ENCODE measurements at places on chromosomes 4 and X. TPM values are rescaled to one million over a fixed set of nuclear protein-coding genes. Genes with fewer than 3 reads are reported as not detected.

The NPY2R gene
- total RNA-seq = not detected

- DNase-seq = peak; percentile 39
Observed at GRCh38 chrX:42085836-42086235, 162.5 kb upstream of the CASK start.

The S100G gene
- not detected for total RNA-seq

GRCh38 chr4:2339458-2340271 lies 77.8 kb upstream of the MXD4 start:
- no peak for DNase-seq

DNA sequence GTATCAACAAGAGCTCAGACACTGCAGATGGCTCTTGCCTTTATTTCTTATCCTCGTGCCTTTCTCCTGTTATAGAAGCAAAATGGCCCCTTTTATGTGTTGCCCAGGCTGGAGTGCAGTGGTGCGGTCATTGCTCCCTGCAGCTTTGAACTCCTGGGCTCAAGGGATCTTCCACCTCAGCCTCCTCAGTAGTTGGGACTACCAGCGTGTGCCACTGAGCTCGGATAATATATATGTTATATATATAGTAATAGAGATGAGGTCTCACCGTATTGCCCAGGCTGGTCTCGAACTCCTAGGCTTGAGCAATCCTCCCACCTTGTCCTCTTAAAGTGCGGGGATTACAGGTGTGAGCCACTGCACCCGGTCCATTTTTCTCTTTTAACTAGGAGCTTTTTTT lies 79.7 kb downstream of the TMEM131L start:
- no peak for DNase-seq

DNA sequence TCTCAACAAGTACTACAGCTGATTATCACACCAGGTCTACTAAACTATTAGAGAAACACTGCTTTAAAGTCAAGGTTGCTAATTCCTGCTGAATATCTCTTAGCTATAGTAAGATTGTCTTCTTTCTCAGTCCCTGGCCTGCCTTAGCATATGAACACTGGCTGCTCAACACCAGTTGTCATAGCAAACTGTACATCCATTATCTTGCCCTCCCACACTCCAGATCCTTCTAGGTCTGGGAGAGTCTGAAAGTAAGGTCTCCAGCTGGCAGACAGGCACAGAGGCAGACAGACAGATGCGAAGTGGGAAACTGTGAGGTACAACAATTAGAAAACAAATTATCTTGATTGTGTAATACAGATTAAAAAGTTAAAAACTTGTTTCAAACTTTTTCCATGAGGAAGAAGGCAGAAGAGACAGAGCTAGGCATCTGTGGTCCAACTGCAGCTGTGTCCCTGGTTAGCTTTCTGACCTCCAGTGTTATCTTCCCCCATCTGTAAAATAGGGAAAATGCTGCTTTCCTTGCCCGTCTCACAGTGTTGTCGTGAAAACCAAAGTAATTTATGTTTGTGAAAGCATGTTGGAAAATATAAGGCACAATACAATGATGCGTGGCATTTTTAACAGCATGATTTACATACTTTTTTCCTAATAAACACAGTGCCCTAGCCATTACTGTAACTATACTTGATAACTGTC lies 133.8 kb downstream of the KLHL13 start:
- no peak for DNase-seq

DNA sequence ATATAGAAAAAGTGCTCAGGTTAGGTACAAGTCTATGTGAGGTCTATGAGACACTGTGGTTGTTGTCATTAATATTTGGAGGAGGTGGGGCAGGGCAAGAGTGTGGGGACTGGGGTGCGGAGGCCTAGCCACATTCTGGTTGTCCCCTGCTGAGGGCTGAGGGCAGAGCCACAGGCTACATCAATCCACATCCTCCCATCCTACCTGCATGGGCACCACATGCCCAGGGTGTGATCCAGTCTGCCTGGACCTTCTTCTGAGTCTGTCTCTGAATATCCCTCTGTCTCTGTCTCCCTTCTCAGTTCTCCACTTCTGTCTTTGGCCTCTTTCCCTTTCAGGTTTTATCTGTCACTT lies 1.2 kb upstream of the GATA1 start:
- DNase-seq = no peak

DNA sequence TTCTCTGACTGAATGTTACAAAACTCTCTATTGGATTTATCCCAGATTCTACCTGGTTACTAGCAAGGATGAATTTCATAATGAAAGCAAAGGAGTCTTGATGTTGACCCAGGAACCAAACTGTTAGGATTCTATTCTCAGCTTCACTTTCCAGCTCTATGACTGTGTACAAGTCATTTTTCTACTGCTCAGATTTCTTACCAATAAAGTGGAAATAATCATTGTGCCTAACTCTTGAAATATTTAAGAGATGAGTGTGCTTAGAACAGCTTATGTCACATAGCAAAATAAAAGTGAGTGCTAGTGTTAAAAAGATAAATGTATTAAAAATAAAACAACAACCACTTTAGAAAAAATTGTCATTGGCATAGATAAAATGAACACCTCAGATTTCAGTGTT lies 45.6 kb downstream of the EPHA5 start:
- peak; percentile 54 for DNase-seq

DNA sequence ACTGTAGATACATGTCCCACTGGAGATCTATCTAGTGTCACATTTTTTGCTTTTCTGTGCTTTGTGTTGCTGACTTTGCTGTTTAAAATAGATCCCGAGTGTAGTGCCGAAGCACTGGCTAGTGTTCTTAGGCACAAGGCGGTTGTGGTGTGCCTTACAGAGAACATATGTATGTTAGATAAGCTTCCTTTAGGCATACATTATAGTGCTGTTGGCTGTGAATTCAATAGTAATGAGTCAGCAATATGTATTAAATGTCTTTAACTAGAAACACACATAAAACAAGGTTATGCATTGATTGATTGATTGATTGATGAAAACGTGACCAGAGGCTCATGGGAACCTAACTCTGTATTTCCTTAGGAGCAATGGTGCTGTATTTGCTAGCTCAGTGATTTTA lies 56.2 kb downstream of the COX7B2 start:
- no peak for DNase-seq

- DNase-seq = peak; percentile 93
Observed at GRCh38 chr4:67700738-67701516, at the start of gene UBA6. UBA6 (minus strand) TSS chr4:67701155; CDS start chr4:67701119, 36 bp downstream.

- DNase-seq = peak; percentile 51
Observed at GRCh38 chr4:174460684-174461083, 61.6 kb downstream of the HPGD start.

The COL25A1 gene
- total RNA-seq = 10.5 TPM

GRCh38 chr4:181982856-181983255 lies 260.3 kb upstream of the TENM3 start:
- DNase-seq = no peak

The MTMR8 gene
- 0.89 TPM for total RNA-seq

DNA sequence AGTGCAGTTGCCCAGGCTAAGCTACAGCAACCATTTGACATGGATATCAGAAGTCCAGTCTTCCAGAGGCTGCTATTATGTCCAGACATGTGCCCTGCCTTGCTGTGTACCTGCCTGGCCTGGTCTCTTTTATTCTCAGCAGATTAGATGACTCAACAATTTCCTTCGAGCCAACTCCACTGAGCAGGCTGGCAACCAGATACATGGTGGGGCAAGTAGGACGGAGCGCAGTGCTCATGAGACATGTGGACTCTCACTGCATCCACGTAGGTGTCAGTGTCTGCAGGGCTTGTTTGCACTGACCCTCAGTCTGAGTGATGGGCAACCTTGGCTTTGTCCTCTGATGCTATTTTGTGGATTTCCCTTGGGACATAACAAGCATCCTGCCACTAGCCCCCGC lies 7.2 kb upstream of the MAGEA11 start:
- no peak for DNase-seq

Measured in astrocyte (in vitro differentiated cells and primary cell).